ENCODE measurements at places on chromosomes 4 and X.

- no peak for DNase-seq
These were observed 41.1 kb upstream of the TMEM184C start for GRCh38 chr4:147576084-147576483.

DNA sequence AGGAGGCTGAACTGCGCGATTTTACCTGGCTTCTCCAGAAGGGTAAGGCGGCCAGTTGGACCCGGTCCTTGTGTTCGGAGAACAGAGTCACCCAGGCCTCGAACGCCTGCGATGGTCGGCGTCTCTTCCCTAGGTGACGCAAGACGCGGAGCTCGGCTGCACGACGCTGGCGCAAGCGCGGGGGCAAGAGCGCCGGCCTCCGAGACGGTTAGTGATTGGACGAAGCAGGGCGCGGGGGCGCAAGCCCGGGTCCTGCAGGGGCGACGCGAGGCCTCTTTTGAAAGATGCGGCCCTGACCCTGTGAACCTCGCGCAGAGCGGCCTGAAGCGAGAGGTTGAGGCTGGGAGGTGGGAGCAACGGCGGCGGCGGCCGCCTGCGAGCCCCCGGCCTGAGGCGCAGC is 428 bp downstream of the ADAD1 start:
- no peak for DNase-seq

DNA sequence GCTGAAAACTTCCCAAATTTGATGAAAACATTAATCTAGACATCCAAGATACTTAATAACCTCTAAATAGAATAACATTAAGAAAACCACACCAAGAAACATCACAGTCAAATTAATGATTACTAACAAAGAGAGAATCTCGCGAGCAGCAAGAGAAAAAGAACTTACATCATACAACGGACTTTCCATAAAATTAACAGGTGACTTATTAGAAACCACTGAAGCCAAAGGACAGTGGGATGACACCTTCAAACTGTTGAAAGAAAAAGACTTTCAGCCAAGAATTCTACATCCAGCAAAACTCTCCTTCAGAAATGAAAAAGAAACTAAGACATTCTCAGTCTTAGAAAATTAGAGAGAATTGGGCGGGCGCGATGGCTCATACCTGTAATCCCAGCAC is 232.0 kb downstream of the SNCA start:
- DNase-seq: no peak

GRCh38 chr4:172578712-172579111 is 589.9 kb upstream of the GALNT7 start:
- no peak for DNase-seq

- DNase-seq: no peak
These were observed 63.3 kb downstream of the GPAT3 start for GRCh38 chr4:83599183-83599582.

DNA sequence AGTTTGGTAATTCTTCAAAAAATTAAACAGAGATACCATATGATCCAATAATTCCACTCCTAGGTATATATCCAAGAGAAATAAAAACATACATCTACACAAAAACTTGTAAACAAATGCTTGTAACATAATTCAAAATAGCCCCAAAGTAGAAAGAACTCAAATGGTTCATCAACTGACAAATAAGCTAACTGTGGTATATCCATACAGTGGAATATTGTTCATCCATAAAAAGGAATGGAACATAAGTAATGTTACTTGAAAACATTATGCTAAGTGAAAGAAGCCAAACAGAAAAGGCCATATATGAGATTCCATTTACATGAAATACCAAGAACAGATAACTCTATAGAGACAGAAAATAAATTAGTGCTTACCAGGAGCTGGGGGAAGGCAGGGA is 13.4 kb downstream of the RBBP7 start:
- no peak for DNase-seq

DNA sequence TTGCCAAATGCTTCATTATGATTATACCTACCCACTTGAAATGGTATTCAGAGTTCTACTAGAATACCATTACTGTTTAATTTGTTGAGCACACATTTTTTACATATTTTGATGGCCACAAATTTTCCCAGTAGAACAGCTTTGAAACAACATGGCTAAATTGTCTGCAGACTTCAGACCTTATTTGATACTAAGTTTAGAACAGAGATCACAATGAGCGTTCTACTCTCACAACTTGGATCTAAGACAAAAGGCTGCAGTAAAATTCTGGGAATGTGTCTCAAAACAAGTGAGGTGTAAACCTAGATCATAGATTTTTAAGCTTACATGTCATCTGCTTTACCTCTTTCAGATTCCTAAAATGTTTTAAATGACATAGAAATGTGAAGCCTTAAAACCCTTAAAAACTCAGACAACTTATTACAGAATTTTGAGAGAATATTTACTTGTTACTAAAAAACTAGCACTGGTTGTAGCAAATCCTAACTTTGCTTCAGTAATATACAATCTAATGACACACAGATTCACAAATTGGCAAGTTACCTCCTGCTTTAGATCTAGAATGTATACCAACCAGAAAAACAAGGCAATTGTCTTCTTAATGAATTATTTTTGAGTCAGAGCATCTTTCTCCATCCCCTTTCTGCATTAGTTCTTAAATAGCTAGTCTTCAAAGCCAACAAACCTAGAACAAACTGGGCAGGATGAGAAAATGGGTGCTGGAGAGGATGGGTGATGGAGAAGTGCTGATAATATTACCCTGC is 243.3 kb downstream of the SLC7A11 start:
- no peak for DNase-seq

Measured in stimulated activated CD8-positive, alpha-beta memory T cell treated with anti-CD3 and anti-CD28 coated beads, Interleukin-2, amount 100 ng/mL, for 1 hour (primary cell).